ENCODE measurements at places on chromosomes 13 and 19. TPM values are rescaled to one million over a fixed set of nuclear protein-coding genes. Genes with fewer than 3 reads are reported as not detected.

- DNase-seq, result no peak
- peak overlapping the region; percentile 71 for H3K4me3 ChIP-seq
- H3K4me1 ChIP-seq, result peaks cover 11% of the 10 kb centered on the region
- peaks cover 31% of the 10 kb centered on the region for H3K27me3 ChIP-seq
- H3K27ac ChIP-seq, result no peak overlapping the region
- H3K36me3 ChIP-seq, result no peaks in the 10 kb centered on the region
Measured at GRCh38 chr19:55172741-55173140, 6.3 kb upstream of the DNAAF3 start.

Gene PDE4C
- total RNA-seq, result 0.22 TPM

Gene NXNL1
- total RNA-seq, result not detected

- no peak overlapping the region for H3K27ac ChIP-seq
- no peak overlapping the region for H3K4me3 ChIP-seq
- H3K36me3 ChIP-seq, result no peaks in the 10 kb centered on the region
- peaks cover 9% of the 10 kb centered on the region for H3K27me3 ChIP-seq
- DNase-seq, result no peak
Measured at GRCh38 chr19:31770223-31770622, 421.0 kb upstream of the TSHZ3 start.

Gene IRF3
- total RNA-seq, result 167 TPM

DNA sequence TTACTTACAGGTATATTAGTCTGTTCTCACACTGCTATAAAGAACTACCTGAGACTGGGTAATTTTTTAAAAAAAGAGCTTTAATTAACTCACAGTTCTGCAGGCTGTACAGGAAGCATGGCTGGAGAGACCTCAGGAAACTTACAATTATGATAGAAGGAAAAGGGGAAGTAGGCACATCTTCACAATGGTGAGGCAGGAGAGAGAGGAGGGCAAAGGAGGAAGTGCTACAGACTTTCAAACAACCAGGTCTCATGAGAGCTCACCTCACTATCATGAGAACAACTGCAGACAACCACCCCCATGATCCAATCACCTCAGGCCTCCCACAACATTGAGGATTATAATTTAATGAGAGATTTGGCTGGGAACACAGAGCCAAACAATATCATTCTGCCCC, 511.7 kb downstream of the SLITRK6 start:
- H3K4me3 ChIP-seq, result no peak overlapping the region
- H3K4me1 ChIP-seq, result no peaks in the 10 kb centered on the region
- no peak for DNase-seq
- H3K36me3 ChIP-seq, result no peaks in the 10 kb centered on the region

GRCh38 chr19:1526066-1526778, 2.3 kb downstream of the PLK5 start:
- H3K27me3 ChIP-seq, result peaks cover 18% of the 10 kb centered on the region
- peaks cover 7% of the 10 kb centered on the region for H3K36me3 ChIP-seq
- no peak overlapping the region for H3K4me3 ChIP-seq
- H3K4me1 ChIP-seq, result peaks cover 6% of the 10 kb centered on the region
- DNase-seq, result no peak

Gene C2CD4C
- not detected for total RNA-seq

GRCh38 chr13:30943881-30944280, 11.4 kb downstream of the TEX26 start:
- H3K4me1 ChIP-seq, result no peaks in the 10 kb centered on the region
- H3K27ac ChIP-seq, result no peak overlapping the region
- no peak for DNase-seq
- H3K36me3 ChIP-seq, result peaks cover 13% of the 10 kb centered on the region
- H3K4me3 ChIP-seq, result no peak overlapping the region
- H3K27me3 ChIP-seq, result peaks cover 48% of the 10 kb centered on the region

GRCh38 chr19:46173886-46174480, 25.9 kb downstream of the IGFL2 start:
- DNase-seq, result no peak
- no peak overlapping the region for H3K4me3 ChIP-seq
- H3K27ac ChIP-seq, result no peak overlapping the region
- peaks cover 28% of the 10 kb centered on the region for H3K27me3 ChIP-seq
- no peaks in the 10 kb centered on the region for H3K4me1 ChIP-seq
- peaks cover 9% of the 10 kb centered on the region for H3K36me3 ChIP-seq

DNA sequence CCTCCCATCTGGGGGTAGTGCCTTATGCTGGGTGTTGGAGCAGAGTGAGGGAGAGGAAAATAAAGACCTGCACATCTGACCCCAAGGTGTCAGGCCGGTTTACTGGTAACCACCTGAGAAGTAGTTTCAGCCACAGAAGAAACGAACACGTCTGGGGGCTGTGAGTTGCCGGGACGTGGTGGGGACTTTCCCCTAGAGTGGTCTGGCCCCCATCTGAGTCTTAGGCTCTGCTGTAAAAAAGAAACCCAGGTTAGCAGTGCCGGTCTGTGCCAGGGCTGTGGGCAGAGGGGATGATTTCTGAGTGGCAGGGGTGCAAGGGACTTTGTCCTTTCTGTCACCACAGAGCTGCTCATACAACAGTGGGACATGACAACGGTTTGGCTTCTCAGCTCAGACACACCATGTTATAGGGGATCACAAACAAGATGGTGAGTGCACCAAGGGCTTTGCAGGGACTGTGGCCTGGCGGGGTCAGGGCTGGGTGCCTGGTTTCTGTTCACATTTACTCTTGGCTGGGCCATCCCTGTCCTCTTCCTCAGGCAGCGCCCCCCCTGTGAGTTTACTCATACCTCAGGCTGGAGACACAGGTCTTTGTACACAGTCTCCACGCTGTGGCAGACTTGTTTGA, 9.0 kb downstream of the GCDH start:
- peak overlapping the region; percentile 75 for H3K4me3 ChIP-seq
- H3K27me3 ChIP-seq, result no peaks in the 10 kb centered on the region
- H3K36me3 ChIP-seq, result peaks cover 7% of the 10 kb centered on the region
- peak; percentile 75 for DNase-seq
- H3K27ac ChIP-seq, result peak overlapping the region; percentile 73

- H3K27me3 ChIP-seq, result no peaks in the 10 kb centered on the region
- H3K4me1 ChIP-seq, result no peaks in the 10 kb centered on the region
- H3K36me3 ChIP-seq, result no peaks in the 10 kb centered on the region
- no peak overlapping the region for H3K27ac ChIP-seq
Measured at GRCh38 chr13:105278943-105279381, 1256.5 kb downstream of the EFNB2 start.

Gene TTC9B
- not detected for total RNA-seq

GRCh38 chr13:95660981-95661581, 15.9 kb upstream of the DNAJC3 start:
- peaks cover 43% of the 10 kb centered on the region for H3K27me3 ChIP-seq
- H3K36me3 ChIP-seq, result peaks cover 18% of the 10 kb centered on the region
- no peak for DNase-seq
- no peak overlapping the region for H3K27ac ChIP-seq
- H3K4me1 ChIP-seq, result no peaks in the 10 kb centered on the region

DNA sequence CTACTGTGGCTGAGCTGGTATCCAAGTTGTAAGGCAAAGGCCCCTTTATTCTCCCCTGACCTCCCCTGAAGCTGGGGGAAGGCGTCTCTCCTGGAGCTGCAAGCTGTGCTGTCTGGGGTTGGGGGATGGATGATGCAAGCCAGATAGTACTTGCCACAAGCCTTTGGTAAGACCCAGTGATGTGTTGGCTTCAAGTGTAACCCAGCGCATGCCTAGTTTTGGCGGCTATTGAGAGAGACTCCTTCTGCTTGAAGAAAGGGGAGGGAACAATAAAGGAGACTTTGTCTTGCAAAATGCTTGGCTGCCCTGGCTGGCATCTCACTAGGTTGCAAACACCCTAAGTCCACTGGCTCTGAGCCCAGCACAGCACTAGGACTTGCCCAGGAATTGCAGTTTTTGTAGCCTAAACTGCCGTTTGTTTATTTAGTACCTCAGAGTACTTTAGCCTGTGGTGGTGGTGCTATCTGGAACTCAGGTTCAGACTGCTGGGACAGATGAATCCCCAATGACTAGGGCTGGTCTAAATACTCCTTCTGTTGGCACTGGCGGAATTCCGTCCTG, 108.2 kb downstream of the TNFSF13B start:
- H3K27ac ChIP-seq, result no peak overlapping the region
- no peak for DNase-seq
- no peaks in the 10 kb centered on the region for H3K36me3 ChIP-seq

Gene SLITRK1
- not detected for total RNA-seq

- no peak for DNase-seq
Measured at GRCh38 chr13:24738366-24738847, 25.6 kb upstream of the RNF17 start.

- H3K27ac ChIP-seq, result no peak within 1 kb of the TSS
- no peak for DNase-seq
- no peaks in the 10 kb centered on the region for H3K36me3 ChIP-seq
- peaks cover 7% of the 10 kb centered on the region for H3K4me1 ChIP-seq
- peak within 1 kb of the TSS; percentile 49 for H3K4me3 ChIP-seq
Measured at GRCh38 chr19:11261971-11262839, at the start of gene DOCK6. Gene DOCK6 (minus strand): TSS chr19:11262524. CDS start chr19:11262440, 84 bp downstream.

GRCh38 chr19:13302526-13303270, 152.5 kb downstream of the IER2 start:
- H3K27me3 ChIP-seq, result peaks cover 37% of the 10 kb centered on the region
- H3K4me3 ChIP-seq, result no peak overlapping the region
- no peak overlapping the region for H3K27ac ChIP-seq
- DNase-seq, result no peak
- H3K4me1 ChIP-seq, result no peaks in the 10 kb centered on the region

- no peak for DNase-seq
- H3K4me1 ChIP-seq, result no peaks in the 10 kb centered on the region
- H3K27me3 ChIP-seq, result no peaks in the 10 kb centered on the region
- H3K27ac ChIP-seq, result no peak overlapping the region
- no peaks in the 10 kb centered on the region for H3K36me3 ChIP-seq
Measured at GRCh38 chr19:4877753-4878490, 10.5 kb upstream of the PLIN3 start.

- H3K27ac ChIP-seq, result no peak overlapping the region
- H3K4me1 ChIP-seq, result no peaks in the 10 kb centered on the region
- H3K27me3 ChIP-seq, result no peaks in the 10 kb centered on the region
- no peak overlapping the region for H3K4me3 ChIP-seq
Measured at GRCh38 chr13:34617473-34618083, 324.5 kb upstream of the NBEA start.

DNA sequence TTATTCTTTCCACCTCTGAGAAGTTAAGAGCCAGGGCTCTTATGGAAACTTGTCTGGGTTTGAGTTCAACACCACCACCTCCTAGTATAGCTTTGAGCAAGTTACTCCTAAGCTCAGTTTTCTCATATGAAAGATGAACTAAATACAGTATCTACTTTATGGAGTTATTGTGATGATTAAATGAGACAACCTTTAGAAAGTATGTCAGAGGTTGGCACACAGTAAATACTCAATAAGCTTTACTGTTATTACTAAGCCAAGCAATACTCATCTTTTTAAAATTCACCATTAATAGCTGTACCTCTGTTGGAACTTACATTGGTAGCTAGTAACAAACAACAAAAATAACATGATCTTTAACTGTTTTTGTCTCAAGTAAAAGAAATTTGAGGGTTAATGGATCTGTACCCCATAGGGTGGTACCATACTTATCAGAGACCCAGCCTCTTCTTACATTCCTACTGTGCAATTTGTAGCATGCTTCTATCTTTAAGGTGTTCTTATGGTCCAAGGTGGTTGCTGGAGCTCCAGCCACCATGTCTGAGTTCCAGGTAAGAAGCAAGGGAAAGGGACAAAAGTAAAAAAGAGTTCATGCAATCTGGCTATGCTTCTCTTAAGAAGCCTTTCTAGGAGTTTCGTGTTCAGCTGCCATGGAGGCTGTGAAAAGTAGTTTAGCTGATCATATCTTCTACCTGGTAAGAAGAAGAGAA, 24.1 kb upstream of the NDFIP2 start:
- H3K4me3 ChIP-seq, result no peak overlapping the region
- no peak for DNase-seq
- no peak overlapping the region for H3K27ac ChIP-seq
- no peaks in the 10 kb centered on the region for H3K36me3 ChIP-seq
- H3K27me3 ChIP-seq, result no peaks in the 10 kb centered on the region

DNA sequence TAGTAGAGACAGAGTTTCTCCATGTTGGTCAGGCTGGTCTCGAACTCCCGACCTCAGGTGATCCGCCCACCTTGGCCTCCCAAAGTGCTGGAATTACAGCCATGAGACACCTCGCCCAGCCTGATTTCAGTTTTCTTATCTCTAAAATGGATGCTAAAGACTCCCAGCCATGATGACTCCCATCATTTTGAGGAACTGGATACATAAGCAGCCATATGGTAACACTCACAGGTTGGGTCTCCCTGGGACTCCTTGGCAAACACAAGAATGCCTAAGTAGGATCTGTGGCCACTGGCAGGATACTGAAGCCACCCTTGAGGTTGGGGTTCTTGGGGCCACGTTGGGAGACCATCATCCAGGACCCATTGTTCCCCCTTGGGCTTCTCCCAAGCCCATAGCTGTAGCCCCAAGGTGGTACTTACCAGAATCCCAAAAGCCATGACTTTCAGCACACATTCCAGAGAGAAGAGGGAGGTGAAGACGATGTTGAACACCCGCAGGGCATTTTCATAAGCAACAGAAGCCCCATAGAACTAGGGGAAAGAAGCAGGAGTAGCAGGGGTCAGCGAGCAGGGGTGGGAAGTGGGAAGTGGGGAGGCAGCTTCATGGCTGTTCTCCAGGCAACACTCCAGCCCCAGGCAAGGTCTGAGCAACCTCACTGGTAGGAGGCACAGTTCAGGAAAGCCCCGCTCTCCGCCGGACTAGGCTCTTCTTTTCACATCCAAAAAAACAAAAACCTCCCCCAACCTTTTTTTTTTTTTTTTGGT, 102.5 kb downstream of the IER2 start:
- no peak overlapping the region for H3K27ac ChIP-seq
- H3K4me1 ChIP-seq, result no peaks in the 10 kb centered on the region
- no peak overlapping the region for H3K4me3 ChIP-seq
- no peak for DNase-seq

GRCh38 chr13:96835546-96835945, 158.7 kb downstream of the OXGR1 start:
- H3K36me3 ChIP-seq, result no peaks in the 10 kb centered on the region
- H3K4me3 ChIP-seq, result no peak overlapping the region
- H3K27ac ChIP-seq, result no peak overlapping the region
- no peaks in the 10 kb centered on the region for H3K27me3 ChIP-seq
- DNase-seq, result no peak

DNA sequence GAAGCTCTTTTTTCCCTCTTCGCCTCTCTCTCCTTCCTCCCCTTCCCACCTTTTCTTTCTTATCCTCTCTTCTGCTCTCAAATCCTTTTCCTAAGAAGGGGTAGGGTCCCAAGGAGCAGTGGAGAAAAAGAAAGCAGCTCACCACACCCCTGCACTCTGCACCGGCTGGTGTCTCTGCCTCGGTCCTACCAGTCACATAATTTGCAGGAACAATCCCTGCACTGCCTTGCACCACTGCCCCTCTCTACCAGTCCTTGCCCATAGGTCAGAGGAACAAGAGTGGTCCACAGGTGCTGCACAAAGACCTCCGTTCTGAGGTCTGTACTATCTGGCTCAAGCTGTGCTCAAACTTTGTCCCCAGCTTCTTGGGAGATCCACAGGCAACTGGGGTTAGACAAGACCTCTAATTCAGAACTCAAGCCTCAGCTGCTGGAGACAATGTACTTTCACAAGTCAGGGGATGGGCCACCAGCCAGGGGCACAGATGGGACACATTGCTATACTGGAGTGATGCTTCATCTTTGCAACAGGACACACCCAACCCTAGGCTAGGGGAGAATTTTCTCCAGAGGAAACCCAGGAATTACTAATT, 125.4 kb upstream of the ZNF507 start:
- no peak overlapping the region for H3K4me3 ChIP-seq
- no peaks in the 10 kb centered on the region for H3K36me3 ChIP-seq
- no peak overlapping the region for H3K27ac ChIP-seq
- peaks cover 22% of the 10 kb centered on the region for H3K27me3 ChIP-seq
- H3K4me1 ChIP-seq, result peaks cover 6% of the 10 kb centered on the region

Data from natural killer cell treated with Interleukin-12 subunit alpha and Interleukin-12 subunit beta and Interleukin-15 and Interleukin-18, amount 100 ng/mL, for 72 hours (primary cell).